Frontal cortex (tissue), 4 donors: ENCODE measurements at places on chromosomes 16 and 17. TPM values are rescaled to one million over a fixed set of nuclear protein-coding genes. Genes with fewer than 3 reads are reported as not detected.

DNA sequence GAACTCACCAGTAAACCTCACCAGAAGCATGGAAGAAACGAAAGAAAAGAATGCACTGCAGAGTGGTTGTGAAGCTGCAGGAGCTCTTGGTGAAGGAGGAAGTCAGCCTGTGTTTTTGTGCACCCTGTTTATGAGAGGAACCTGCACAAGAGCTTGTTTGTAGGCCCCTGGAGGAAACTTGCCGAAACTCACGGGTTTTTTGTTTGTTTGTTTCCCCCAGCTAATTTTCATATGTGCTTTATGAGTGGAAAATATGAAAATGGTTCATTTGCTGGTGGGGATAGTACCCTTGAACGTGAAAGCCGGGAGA is 222.7 kb downstream of the C16orf95 start:
- no peak for DNase-seq

DNA sequence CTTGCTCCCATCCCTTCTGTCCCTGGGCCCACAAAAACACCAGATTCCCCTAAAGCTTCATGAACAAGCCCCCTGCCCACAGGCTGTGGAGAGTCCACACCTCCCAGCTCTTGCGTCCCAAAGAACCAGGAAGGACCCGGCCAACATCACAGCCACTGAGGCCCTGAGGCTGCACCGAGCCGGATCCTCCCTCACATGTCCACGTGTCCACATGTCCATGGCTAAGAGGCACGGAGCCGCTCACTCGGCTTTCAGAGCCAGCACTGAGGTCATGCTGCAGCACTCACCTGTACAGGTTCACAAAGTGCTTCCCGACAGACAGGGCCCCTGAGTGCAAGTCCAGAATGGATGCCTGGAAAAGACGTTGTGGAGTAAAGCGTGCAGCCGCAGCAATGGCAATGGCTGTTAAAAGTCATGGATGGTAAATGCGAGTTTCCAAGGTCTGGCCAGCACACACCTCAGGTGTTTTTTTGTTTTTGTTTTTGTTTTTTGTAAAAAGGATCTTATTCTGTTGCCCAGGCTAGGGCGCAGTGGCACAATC is 11.9 kb upstream of the HEXD start:
- no peak for DNase-seq

GRCh38 chr16:66485376-66485775 is 58.3 kb downstream of the BEAN1 start:
- no peak for DNase-seq

GRCh38 chr17:63840591-63841349 is 1.7 kb downstream of the SMARCD2 start:
- no peak for DNase-seq

- DNase-seq: no peak
Observed at GRCh38 chr16:72859581-72859980, 188.3 kb downstream of the ZFHX3 start.

DNA sequence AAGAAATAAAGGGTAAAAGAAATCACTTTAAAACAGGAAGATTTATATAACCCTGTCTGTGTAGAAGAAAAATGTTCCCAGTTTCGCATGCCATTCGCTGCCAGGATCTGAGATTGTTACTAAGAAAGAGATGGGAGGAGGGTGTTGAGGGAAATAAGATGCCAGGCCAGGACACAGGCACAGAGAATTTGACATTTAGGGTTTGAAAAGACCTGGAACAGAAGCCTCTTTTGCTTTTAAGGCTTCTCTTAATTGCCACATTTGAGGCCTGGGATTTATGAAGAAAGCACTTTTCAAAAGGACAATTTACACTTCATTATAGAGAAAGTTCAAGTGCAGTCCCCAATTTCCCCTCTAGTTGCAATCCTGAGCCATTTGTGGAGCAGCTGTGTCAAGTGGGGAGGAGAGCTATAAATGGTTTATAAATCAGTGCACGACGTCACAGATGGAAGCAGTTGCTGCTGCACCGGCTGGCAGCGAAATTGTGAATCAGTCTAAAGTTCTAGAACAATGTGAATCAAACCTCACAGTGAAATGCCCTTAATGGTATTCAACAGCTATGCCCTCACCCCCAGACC is 26.5 kb upstream of the C16orf87 start:
- no peak for DNase-seq

GRCh38 chr17:33837281-33837680 is 417.8 kb upstream of the CCL2 start:
- no peak for DNase-seq

GRCh38 chr16:86388976-86389375 is 121.4 kb upstream of the FOXF1 start:
- no peak for DNase-seq

DNA sequence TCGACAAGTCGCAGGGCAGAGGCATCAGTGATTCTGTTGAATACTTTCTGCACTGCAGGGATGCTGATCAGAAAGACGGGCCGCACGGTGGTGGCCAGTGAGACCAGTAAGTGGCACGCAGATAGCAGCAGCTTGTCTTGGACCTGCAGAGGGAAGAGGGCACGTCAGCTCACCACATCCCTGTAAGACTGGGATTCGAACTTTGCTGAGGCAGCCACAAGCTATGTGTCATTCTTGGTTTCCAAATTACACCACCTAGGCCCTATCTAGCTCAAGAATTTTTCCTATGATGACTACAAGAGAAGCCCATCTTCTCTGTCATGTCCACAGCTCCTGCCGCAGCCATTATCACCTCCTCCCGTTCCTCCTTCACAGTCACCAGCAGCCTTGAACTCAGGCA is 49.4 kb upstream of the GSG1L start:
- no peak for DNase-seq

GRCh38 chr17:29561554-29562517 is 5.0 kb downstream of the ABHD15 start:
- DNase-seq: no peak

- no peak for DNase-seq
Observed at GRCh38 chr16:57608462-57609113, 19.8 kb upstream of the ADGRG1 start.

DNA sequence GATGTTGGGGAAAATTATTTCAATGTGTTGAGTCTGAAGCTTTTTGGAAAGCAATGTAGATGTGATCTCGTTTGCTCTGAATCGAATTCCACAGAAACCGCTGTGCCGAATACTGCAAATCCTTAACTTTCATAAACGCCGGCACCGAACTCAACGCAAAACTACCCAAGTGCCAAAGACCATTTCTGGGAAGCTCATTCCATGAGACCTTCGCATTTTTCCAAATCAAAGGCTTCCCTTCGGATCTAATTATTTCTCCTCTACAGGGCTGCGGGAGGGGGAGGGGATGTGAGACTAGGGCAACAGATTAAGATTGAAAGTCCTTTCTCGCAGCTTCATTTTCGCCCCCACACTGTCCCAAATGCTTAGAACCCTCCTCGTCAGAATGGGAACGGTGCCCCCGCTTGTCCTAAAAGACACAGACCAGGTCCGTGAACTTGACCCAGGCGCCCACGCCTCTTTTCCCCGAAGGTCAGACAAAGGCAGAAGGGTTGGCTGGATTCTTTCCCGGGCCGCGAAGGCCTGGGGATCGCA is 4.0 kb downstream of the PRAC1 start:
- no peak for DNase-seq

GRCh38 chr17:41505007-41505808 is at the start of gene KRT13:
Gene KRT13 (minus strand): TSS chr17:41505612. CDS start chr17:41505550, 62 bp downstream.
- DNase-seq: no peak

GRCh38 chr17:66165537-66166123 is 26.3 kb downstream of the CEP112 start:
- peak; percentile 16 for DNase-seq

Gene NLRC3
- 0.41 TPM for total RNA-seq

Gene TBC1D3
- total RNA-seq: not detected

Gene LPO
- not detected for total RNA-seq

Gene UTS2R
- not detected for total RNA-seq

Gene NAGS
- 0.41 TPM for total RNA-seq
